ENCODE measurements at places on chromosomes 6 and 20.

GRCh38 chr6:143128681-143129015 lies 68.0 kb downstream of the AIG1 start:
- no peak for DNase-seq

GRCh38 chr6:21710216-21710615 lies 116.7 kb downstream of the SOX4 start:
- DNase-seq, result no peak

DNA sequence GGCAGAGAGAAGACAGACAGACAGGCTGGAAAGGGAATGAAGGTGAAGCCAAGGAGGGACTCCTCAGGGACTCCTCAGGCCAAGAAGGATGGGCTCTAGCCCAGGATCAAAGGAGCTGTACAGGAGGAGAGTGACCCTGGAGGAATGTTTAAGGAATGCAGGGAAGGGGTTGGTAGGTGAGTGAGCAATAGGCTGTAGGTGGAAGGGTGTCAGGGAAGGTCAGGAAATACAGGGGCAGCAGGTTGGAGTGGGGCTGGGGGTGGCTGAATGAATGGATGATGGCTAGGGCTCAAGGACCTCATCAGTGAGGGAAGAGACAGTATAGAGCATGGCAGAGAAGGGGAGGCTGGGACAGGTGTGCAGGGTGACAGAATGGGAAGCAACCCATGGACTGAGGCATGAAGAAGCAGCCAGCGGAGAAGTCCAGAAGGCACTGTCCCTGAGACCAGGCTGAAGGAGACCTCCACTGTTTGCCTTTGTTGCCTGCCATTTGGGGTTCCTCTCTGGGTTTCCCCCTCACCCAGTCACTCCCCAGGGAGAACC lies 13.2 kb downstream of the SYNGAP1 start:
- DNase-seq, result no peak

DNA sequence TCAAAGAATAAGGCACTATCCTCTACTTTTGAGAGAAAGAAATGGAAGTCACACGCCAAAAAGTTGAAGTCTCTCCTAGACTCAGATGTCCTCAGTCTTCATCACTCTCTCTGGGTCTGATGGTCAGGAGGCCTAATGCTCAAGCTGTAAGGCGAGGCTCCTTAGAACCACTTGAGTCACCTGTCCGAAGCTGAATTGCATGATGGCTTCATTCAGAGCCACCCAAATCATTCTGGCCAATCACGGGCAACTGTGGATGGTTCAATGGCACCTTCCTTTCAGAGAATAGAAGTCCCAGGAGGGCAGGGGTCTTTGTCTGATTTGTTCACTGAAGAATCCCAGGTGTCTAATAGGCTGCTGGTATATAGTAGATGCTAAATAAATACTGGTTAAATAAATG lies 69.4 kb upstream of the RNF24 start:
- peak; percentile 36 for DNase-seq

DNA sequence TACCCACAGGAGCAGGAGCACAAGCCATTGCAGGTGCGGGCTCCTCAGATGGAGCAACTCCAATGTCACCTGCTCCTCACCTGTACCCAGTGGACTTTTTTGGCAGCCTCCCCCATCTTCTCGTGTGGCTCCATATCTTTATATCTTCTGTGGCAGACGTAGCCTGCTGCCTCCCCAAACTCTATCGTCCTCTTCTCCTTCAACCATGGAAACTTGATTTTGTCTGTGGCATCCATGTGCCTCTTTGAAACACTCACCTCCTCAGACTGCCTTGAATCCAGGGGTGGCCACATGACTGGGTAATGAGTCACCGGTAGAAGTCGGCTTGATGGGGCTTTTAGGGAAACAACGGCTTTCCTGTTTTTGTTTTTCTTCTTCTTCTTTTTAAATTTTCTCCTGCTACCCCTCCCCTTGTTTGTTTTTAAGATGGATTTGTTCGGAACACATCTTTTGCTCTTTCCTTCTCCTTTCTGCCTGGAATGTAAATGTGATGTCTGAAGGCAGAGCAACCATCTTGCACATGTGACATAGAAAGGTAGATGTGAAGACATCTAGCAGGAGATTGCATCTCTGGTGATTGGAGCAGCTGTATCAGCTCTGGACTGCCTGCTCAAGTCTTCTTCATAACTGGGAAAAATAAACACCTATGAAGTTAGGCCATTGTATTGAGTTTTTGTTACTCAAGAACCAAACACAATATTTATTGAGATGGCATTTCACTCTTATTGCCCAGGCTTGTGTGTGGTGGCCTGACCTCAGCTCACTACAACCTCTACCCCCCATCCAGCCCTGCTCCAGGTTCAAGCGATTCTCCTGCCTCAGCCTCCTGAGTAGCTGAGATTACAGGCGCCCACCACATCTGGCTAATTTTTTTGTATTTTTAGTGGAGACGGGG lies 69.9 kb upstream of the DDR1 start:
- DNase-seq, result no peak

- no peak for DNase-seq
Measured at GRCh38 chr6:132909742-132910141, 95.4 kb downstream of the RPS12 start.

DNA sequence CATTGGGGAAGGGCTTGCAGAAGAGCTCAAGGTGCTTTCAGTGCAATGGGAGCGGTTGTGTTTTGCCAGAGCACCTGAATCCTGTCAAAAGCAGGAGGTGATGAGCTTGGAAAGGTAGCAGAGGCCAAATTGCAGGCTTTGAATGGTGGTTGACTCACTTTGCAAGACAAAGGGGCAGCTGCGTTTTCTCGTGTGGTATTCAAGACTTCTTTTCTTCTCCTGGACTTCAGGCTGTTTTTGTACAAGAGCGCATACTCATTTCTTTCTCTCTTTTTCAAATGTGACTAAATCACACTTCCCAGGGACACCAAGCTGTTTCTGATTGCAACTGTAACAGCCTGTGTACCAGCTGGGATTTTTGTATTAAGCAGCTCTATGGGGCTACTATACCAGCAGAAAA lies 32.3 kb downstream of the GHRH start:
- DNase-seq, result no peak

DNA sequence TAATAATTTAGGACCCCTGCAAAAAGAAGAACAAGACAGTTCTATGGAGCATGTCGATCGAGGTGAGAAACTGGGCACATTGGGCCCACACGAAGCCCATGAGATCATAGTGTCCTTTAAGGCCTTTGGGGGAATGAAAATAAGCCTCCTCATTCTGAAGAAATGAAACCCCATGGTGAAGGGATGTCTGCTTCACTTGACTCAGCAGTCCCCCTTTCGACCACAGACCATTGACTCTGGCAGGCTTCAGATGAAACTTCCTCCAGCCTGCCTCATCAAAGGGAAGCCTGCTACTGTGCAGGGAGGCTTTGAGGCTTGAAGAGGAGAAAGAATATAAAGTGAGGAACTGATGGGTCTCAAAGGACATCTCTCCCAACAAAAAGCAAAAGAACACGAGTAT lies 144.2 kb upstream of the FBXL4 start:
- no peak for DNase-seq

DNA sequence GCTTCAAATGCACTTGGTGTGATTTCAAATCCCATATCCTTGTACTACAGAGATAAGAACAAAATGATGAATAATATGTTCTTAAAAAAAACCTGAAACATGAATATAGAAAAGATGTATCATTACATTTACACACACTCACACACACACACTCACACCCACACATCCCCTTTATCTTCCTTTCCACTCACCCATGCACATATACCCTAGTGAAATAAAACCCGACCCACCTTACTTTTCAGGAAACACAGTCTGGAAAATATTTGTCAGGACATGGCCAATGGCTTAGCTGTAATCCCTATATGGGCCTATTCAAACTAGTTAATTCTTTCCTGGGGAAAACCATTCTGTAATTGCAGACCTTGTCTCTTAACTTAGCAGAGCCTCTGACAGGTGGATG lies 60.8 kb upstream of the EDN1 start:
- DNase-seq, result no peak

DNA sequence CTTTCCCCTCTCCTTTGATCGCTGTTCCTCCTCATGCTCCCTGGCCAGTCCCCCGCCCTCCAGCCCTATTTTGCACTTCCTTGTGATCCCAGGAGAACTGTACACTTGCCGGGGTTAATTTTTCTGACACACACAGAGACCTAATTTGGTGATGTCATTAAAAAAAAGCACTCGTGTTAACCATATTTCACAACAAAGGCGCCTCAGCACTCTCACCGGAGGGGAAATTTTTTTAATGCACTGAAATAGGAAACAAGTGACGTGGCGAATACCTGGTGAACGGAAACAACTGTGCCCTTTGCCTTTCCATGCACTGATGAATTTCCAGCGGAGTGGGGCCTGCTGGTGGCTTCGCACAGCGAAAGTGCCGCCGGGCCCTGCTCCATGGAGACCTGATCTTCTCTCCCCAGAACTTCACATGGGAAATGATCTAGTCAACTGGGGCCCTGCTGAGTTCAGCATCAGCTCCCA lies 53.9 kb upstream of the TAGAP start:
- DNase-seq, result no peak

- peak; percentile 14 for DNase-seq
Measured at GRCh38 chr6:31204751-31205145, 34.3 kb upstream of the POU5F1 start.

GRCh38 chr6:166488076-166488685 lies 98.3 kb downstream of the RAMACL start:
- DNase-seq, result no peak

DNA sequence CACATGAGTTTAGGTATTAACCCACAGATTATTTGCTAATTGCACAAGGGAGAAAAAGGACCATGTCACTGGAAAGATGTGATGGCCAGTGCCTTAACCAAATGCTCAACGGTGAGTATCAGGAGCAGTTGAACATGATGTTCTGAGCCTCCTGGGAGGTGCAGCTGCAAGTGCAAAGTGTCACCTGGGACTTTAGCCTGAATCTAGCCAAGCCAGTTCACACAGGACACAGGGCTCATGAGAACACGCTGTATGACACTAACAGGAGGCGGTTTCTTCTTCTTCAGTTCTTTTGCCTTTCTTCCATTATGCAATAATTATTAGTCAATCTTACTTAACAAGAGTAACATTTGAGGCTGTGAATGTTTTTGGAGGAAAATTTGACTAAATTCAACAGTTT lies 225.3 kb downstream of the THBS2 start:
- DNase-seq, result no peak

GRCh38 chr20:47774131-47774777 lies 11.0 kb downstream of the SULF2 start:
- DNase-seq, result no peak

DNA sequence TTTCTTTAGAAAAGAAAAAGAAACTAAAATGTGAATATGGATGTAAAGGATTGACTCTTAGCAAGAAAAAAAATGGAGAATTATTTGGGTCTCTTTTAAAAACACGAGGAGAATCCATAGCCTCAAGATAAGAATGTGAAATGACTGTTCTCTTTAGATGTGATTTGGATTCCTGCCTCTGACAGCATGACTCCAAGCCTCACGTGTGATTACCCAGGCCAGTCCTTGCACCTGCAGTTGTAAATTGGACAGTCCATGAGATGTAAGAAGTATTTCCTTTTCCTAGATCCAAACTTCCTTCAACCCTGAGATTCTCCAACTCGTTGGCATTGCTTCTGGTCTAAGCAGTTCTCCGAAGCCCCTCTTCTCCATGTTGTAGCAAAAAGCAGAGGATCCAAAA lies 31.9 kb downstream of the SLC2A12 start:
- DNase-seq, result no peak

DNA sequence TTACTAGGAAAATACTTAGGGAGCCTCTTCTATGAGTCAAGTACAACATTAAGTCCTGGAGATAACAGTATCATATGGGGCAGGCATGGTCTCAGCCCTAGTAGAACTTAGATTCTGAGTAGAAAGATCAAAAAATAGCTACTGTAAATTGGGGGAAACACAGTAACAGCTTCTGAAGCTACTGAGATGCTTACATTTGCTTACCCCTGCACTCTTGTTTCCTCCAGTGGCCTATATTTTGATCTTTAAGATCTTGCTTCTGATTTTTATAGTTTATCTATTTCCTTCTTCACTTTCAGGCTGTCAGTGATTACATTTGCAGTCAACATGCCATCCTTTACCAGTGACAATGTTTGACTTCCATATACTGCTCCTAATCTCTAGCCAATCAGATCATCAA lies 35.3 kb downstream of the HIVEP2 start:
- no peak for DNase-seq

- DNase-seq, result no peak
Measured at GRCh38 chr6:56890066-56890465, 64.8 kb upstream of the BEND6 start.

GRCh38 chr6:69487688-69488087 lies 309.1 kb downstream of the LMBRD1 start:
- no peak for DNase-seq

DNA sequence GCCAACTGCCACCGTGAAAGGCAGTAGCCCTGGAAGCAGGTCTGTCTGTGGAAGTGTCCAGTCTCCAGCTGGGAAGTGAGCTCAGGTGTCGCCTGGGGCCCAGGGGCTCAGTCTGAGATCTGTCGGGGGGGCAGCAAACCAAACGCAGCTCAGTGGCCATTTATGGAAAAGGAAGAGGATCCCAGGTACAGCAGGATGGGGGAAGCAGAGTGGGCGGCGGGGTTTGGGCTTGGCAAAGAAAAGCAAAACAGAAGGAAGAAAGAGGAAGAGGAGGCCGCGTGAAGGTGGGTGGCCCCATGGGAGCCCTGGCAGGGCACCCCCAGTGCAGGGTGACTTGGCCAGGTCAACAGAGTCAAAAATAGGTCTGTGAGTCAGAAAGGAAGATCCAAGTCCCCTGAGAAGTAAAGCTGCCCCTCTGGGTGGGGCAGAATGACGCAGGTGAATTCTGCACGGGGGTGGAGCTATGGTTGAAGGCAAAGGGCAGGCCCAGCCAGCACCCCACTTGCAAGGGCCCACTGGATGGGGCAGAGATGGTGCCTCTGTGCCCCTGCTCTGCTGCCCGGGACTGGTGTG lies 5.3 kb downstream of the PXDC1 start:
- no peak for DNase-seq

GRCh38 chr20:36467076-36467999 lies 74.0 kb upstream of the MYL9 start:
- DNase-seq, result no peak

DNA sequence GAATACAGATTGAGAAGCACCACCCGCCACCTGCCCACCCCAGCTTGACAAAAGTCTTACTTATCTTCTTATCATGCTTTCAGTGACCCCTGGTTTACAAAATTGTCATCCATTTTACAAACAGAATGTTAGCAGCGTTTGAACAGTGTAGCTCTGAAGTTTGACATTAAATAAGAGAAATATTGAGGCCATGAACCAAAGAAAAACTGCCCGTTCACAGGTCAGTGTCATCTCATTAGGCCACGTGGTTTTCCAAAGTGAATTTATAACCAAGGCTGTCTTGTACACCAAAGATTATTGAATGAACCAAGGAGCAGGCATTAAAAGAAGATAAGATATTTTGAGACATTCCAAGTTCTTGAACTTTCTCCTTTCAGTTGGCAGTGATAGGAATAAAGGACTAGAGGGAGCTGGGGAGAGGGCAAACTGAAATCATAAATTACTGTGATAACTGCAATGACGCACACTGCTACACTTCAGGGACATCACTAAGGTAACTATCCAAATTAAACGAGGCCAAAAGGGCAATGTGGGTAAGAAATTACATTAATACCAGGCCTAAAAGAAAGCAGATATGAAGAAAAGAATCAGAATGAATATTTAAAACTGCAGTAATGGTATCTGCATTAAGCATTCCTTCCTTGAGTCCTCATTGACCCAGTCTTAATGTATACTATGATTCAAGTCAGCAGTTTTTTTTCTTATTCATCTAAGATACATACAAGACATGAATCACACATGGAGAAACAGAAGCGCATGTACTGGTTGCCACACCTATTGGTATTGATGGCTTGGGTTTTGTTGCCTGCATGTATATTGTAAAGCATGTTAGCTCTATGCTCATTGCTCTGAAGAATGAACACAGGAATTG lies 159.8 kb upstream of the ARG1 start:
- DNase-seq, result no peak

Data from hematopoietic multipotent progenitor cell treated with erythropoietin and hydrocortisone succinate and interleukin-3 and kit ligand, for 17 days (in vitro differentiated cells).